Mucosa of descending colon (tissue), 3 donors: ENCODE measurements at places on chromosomes 4 and X.

DNA sequence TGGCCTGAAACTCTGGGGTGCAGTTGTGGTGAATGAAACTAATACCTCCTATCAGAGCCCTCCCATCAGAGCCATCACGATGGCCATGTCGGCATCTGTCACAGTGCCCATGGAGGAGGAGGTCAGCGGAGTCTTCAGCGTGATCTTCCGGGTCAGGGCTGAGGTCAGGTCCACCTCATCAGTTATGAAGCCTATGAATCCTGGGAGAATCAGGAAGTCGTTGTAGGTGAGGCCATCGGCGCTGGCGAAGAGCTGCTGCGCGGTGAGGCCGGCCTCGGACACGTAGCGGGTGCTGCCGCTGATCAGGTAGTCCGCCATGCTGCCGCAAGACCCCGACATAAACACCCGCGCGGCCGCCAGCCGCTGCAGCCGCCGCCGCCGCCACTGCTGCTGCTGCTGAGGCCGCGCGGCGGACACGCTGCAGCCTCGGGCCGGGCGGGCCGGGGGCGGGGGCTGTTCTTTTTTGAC, 376.7 kb upstream of the MAOA start:
- DNase-seq: no peak

DNA sequence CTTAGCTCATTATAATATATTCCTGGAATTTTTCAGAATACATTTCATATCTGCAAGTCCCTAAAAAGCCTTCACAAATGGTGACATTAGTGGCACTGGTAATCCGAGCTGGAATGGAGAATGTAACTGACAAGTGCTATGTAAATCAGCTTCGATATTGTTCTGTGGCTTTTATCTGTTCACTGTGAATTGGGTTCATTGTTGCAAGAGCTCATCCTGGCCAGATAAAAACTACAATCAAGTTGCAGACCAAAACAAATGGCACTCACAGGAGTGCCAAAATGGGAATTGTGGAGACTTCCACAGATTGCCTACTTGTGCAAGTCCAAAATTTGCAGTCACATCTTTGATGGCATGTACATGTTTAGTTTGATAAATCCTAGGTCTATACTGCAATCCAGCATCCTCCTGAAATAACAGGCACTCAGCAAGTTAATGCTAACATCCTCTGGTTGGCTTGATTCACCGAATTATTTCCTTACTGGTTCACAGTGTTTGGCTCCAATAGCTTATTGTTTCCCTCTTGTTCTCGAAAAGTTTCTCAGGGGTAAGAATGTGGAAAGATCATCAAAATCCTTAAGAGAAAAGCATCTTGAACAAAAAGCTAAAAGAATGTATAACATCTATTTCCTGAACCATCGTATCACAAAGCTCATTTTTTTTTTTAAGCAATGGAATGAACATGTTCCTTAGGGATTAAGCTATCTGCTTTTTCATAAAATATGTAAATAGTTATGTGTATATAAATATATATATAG, 904.9 kb downstream of the CENPC start:
- no peak for DNase-seq

- DNase-seq: peak; percentile 49
Observed at GRCh38 chrX:136577552-136577951, 45.5 kb downstream of the VGLL1 start.

- no peak for DNase-seq
Observed at GRCh38 chr4:57219431-57219830, 109.2 kb upstream of the IGFBP7 start.

GRCh38 chr4:75302648-75303047, 211.6 kb downstream of the RCHY1 start:
- DNase-seq: no peak
